ENCODE measurements at places on chromosomes 16 and 17. TPM values are rescaled to one million over a fixed set of nuclear protein-coding genes. Genes with fewer than 3 reads are reported as not detected.
A peak's percentile ranks its signal among the peaks of the same experiment; 100 is the strongest.

- DNase-seq, result no peak
Observed at GRCh38 chr17:32307658-32308057, 34.3 kb downstream of the C17orf75 start.

- DNase-seq, result no peak
Observed at GRCh38 chr16:66264311-66265047, 102.0 kb upstream of the CDH5 start.

Gene OR1F1
- total RNA-seq, result not detected

- no peak for DNase-seq
Observed at GRCh38 chr17:76480632-76481031, 13.2 kb downstream of the AANAT start.

Gene TTYH2
- 24.8 TPM for total RNA-seq

- DNase-seq, result no peak
Observed at GRCh38 chr16:55035029-55035428, 104.4 kb downstream of the IRX5 start.

DNA sequence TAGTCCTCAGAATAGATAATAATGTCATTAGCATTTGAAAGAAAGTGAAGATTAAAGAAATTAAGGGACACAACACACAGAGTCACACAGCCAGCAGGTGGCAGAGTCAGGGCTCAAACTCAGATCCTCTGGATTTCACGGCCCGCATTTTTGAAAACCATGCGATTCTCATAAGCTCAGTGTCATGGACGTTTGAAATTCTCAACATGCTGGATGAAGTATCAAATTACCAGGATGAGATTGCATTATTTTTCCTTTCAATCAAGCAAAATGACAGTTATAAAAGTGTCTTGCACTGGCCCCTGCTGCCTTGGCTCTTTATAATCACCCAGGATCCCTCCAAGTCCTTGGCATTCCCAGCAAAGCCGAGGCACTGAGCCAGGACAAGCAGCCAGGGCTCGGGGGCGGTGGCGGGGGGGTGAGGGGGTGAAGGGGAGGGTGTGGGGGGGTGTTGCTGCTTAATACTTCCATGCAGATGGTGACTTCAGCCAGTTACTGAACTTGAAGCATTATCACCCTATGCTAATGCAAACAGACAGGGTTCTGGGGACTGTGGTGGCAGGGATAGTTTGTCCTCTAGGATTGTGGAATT, 6.6 kb upstream of the BMERB1 start:
- peak; percentile 77 for DNase-seq

DNA sequence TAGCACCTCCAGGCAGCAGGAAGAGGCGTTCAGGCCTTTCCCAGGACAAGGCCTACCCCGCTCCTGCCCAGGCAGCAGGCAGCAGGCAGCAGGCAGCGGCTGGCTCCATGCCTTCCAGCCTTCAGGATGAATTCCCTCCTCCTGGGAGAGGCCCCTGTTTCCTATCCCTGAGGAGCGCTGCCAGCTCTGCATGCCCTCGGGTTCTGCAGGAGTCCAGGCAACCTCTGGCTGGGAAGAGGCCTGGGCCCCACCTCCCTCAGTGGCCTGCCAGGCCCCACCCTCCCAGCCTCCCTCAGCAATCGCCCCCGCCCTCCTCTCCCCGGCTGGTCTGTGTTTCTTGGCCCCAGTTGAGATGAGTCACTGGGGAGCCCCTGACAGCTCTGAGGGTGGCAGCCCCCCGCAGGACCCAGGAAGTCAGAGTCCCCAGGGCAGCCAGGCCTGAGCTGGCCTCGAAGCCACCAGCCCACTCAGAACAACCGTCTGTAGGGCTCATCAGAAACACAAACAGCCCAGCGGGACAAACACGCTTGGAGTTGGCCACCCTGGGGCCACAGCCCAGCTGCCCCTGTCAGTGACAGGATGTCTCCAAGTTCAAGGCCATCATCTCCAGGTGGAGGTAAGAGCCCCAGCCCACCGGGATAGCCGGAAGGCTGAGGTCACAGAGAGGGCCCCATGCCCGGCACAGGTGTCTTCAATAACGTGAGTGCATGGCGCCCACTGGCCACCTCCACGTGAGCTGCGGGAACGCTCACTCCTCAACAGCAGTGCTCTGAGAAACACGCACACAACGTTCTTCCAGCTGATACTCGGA, 39.5 kb upstream of the CIBAR2 start:
- DNase-seq, result peak; percentile 83

Gene HSPB9
- 0.23 TPM for total RNA-seq

DNA sequence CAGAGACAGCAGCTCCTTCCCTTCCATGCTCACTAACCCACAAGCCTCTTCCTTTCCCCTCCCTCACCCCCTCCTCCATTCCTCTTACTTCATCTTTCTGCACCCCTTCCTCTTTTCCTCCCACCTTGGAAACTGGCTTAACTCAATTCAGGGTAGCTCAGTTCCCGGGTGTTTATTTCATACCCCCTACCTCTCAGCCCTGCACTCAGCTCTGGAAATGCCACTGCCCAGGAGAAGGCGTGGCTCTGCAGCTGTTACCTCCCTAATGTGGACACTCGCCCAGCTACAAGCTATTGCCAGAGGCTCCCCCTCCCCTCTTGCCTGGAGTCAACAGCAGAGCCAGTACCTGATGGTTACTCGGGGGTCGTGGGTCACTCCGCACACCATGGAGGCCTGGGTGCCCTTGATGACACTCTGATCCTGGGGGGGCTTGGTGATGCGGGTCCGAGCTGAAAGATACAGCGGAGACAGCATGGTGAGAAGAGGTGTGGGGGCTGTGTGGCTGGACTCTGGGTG, 118.4 kb upstream of the CDC42EP4 start:
- no peak for DNase-seq

DNA sequence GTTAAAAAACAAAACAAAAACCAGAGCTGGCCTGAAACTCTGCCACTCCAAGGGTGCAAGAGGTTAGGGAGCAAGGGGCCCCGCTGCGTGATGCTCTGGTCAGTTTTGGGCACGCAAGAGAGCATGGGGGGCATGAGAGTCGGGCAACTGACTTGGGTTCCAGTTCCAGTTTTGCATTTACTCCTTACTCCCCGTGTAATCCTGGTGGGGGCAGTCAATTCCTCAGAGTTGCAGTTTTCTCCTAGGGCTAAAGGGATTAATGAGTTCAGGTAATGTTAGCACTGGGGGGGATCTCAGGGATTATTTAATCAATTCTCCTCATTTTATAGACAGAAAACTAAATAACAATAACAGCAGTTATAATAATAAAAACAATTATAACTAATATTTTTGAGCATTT, 72.9 kb upstream of the PMFBP1 start:
- no peak for DNase-seq

Gene FOXF1
- total RNA-seq, result 0.32 TPM

- DNase-seq, result no peak
Observed at GRCh38 chr16:68216240-68216639, 19.7 kb downstream of the ESRP2 start.

GRCh38 chr16:28130099-28131088, 66.9 kb upstream of the GSG1L start:
- DNase-seq, result no peak

- no peak for DNase-seq
Observed at GRCh38 chr16:56360117-56361008, 65.0 kb downstream of the AMFR start.

Gene FOXC2
- total RNA-seq, result 2.2 TPM

DNA sequence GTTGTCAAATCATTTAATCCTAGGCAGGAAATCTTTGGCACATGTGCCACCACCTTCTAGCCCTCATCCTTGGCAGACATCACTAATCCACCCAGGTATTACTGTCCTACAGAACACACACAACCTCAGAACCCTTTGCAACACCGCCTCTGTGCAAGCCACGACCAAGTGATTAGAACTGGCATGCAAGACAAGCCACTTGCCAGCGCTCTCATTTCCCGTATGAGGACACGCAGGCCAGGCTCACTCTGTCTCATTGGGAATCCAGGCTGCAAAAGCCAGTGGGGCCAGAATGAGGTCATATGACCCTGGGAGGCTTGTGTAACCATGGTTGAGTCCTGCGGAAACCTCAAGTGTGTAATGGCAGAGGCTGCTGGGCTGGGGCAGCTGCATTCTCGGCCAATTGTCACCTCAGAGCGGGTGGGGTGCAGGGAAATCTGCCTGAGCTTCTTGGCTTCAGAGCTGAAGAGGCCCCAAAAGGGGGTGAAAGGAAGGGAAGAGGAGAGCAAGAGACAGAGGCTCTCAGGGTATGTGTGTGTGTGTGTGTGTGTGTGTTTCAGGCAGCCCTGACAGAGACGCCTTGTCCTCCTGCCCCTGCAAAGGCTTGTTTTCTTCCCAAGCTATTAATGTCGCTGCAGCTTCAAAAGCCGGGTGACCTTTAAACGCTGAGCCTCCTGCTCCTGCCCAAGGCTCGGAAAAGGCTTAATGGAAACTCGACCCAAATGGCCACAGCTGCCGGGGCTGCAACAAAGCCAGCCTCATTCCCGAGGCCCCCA, 43.2 kb upstream of the MRPS23 start:
- DNase-seq, result peak; percentile 94

DNA sequence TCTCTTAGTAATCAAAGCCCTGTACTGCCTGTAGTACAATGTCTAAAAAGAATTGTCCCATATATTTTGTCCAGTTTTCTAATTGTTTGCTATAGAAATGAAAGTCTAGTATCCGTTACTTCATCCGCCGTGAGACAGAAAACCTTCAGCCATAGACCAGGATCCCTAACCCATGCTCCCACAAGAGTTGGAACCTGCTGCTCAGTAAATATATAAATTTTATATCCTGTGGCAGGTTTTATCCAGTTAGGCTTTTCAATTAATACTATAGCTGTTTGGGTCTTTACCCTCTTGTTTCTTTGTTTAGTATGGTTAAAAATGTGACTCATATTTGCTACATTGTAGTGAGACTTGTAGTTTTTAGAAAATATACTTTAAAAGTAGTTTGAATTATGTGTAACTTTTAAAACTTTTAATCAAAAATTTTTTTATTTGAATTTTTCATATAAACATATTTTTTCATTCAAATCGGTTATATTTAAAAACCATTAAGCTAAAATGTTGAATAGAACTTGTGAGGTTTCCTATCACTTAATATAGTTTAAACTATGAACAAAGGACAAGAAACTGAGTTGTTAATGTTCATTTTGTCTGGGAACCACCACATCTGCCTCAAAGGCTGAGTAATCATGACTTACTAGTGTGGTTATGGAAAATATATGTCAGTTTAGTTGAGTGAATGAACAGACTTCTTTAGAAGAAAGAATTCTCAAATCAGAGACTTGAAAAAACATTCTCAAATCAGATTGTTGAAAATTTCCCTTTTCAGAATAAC, 54.8 kb downstream of the VMP1 start:
- DNase-seq, result no peak

DNA sequence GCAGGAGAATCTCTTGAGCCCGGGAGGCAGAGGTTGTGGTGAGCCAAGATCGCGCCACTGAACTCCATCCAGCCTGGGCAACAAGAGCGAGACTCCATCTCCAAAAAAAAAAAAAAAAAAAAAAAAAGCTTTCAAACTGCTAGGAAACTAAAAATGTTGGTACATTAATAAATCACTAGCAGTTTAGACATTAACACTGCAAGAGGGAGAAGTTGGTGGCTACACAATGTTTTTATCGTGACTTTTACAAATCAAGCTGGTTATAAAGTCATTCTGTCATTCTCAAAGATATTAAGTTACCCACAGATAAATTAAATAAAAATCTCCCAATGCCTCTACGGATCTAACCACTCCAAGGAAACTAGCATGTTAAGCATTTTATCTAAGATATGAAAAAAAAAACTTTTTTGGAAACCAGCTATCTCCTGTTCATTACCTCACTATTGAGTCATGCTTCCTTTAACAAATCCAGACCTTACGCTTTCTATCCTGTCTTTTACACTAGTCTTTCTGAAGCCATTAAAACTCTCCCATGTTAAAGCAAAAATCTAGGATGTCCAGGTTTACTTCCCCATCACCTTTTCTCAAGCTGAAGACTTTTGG, 85.9 kb upstream of the SMURF2 start:
- no peak for DNase-seq

Gene MAP2K6
- 2.8 TPM for total RNA-seq

Gene DNAH9
- total RNA-seq, result not detected

Gene FAM20A
- 5.9 TPM for total RNA-seq

Gene TMEM88
- 12.3 TPM for total RNA-seq

- DNase-seq, result no peak
Observed at GRCh38 chr16:63067141-63067540, 1030.9 kb upstream of the CDH8 start.

Gene SLC4A1
- total RNA-seq, result 0.55 TPM

- no peak for DNase-seq
Observed at GRCh38 chr17:11121341-11121985, 119.5 kb upstream of the SHISA6 start.

Gene CD300LB
- total RNA-seq, result 0.20 TPM
